Putamen (tissue), 1 donor: ENCODE measurements at places on chromosomes 13 and 19.

- DNase-seq: no peak
Observed at GRCh38 chr13:98324105-98324504, 147.0 kb upstream of the RNF113B start.

GRCh38 chr19:35963514-35963913 lies 27.3 kb downstream of the LRFN3 start:
- DNase-seq: no peak

DNA sequence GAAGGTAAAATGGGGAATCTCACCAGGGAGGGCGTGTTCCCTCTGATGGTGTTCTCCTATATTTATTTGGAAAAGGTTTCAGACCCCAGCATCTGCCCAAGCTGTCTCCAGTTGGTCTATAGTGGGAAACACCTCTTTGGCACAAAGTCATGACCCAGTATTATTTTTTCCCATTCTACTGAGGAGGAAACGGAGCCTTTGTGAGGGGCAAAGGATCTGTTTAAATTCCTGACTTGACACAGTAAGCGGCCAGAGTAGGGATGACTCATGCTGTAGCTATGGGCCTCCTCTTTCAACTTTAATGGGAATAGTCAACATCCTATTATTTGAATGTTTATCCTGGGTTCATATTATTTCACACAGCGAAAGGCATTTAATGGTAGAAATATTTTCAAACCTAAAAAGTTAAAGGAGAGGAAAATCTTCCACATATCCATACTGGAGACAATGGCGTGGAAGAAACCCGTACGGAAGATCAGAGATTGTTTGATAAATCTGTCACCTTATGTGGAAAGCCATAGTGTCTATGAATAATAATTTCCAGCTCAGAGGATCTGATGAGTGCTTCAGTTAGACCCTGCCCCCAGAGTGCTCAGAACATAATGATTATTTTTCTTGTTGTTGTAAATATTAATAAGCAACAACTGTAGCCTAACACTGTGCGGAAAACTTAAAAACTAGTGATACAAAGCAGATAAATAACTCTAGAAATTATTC lies 126.0 kb downstream of the FOXO1 start:
- no peak for DNase-seq

GRCh38 chr13:89199138-89199537 lies 1528.0 kb downstream of the SLITRK5 start:
- no peak for DNase-seq

- DNase-seq: no peak
Observed at GRCh38 chr19:2259336-2259735, 3.1 kb upstream of the JSRP1 start.

GRCh38 chr19:6018786-6019185 lies 40.8 kb upstream of the RANBP3 start:
- no peak for DNase-seq

DNA sequence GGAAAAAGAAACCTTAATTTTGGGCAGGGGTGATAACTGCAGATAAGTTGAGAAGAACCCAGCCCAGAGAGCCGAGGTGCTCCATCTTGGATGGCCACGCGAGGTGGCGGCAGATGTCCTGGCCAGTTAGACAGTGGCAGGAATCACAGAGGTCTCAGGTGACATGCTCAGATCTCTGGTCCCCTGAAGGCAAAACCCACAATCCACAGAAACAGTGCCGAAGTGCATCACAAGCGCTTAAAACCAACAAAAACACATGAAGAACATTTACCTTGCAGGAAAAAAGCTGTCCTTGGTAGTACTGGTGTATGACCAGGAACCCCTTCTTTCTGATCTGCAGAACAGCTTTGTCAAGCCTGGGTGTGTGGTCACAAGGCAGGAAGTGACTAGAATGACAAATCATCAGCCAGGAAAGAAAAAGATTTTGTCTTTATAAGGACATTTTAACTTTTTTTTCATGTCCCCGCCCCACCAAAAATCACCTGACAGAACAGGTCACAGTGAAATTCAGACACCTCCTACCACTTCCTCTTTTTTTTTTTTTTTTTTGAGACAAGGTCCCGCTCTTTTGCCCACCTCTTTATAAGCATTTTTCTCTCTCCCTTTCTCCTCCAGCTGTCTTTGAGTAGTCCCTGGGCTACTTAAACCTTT lies at the start of gene LCP1:
LCP1 (minus strand) TSS at position 338 of the 651 bp plus-strand sequence. CDS start 22,515 bp downstream, outside the sequence.
- DNase-seq: no peak

GRCh38 chr19:30209617-30210600 lies 162.3 kb upstream of the ZNF536 start:
- no peak for DNase-seq

- DNase-seq: no peak
Observed at GRCh38 chr13:42078128-42078808, 29.8 kb downstream of the DGKH start.

- DNase-seq: no peak
Observed at GRCh38 chr13:106052200-106052767, 483.2 kb downstream of the EFNB2 start.

DNA sequence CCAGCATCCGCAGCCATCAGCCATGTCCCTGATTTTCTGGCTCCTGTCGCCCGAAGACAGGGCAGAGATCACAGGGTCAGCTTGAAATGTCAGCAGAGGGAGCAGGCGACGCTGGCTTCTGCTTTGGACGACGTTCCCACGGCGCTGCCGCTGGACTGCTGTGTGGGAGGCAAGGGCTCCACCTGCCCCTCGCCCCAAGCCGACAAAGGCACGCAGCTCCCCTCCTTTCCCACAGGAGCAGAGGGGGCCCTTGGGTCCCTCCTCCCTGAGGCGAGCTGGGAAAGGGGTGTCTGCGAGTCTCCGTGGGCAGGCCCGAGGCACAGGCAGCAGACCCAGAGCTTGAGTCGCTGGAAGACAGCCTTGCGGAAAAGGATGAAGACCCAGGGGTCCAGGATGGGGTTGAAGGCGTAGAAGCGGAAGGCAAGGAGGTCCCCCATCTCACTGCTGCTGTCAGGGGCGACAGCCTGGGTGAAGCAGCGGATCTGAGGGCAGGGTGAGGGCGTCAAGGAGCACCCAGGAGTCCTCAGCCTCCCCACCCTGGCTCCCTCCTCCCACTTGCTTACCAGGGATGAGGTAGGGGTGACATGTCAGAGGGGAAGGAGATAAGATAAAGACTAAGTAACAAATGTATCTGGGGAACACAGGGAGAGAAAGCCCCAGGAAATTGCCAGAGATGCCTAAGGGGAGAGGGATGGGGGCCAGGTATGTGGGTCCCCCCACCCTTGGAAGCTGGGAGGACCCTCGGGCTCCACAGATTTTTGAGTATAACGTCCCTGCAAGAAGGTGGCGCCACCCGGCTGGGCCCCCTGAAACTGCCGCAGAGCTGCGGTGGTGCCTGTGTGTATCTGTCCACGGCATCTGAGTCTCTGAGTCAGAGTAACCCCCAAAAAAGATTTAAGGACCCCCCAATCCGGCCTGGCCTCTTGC lies 3.4 kb downstream of the PTGIR start:
- DNase-seq: no peak

- peak; percentile 96 for DNase-seq
Observed at GRCh38 chr13:51632591-51633362, 48.5 kb downstream of the WDFY2 start.

GRCh38 chr13:68047889-68048288 lies 817.8 kb upstream of the PCDH9 start:
- no peak for DNase-seq

DNA sequence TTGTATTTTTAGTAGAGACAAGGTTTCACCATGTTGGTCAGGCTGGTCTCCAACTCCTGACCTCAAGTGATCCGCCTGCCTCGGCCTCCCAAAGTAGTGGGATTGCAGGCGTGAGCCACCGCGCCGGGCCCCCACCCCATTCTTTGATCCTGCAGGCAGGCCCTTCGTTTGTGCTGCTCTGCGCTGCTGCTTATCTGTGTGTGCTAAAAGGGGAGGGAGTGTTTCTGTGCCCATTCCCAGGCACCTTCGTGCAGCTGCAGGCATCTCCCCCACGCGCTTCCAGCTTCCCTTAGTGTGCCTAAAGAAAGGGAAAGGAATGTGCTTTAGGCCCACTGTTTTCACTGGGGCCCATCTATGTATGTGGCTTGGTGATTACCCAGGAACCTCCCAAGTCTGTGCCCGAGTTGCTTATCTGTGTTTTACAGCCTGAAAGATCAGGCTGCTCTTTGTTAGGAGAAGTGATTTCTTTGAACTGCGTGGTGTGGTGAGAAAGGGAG lies 27.2 kb downstream of the EPN1 start:
- DNase-seq: no peak

- DNase-seq: no peak
Observed at GRCh38 chr19:35587321-35587720, 1.3 kb downstream of the PMIS2 start.

DNA sequence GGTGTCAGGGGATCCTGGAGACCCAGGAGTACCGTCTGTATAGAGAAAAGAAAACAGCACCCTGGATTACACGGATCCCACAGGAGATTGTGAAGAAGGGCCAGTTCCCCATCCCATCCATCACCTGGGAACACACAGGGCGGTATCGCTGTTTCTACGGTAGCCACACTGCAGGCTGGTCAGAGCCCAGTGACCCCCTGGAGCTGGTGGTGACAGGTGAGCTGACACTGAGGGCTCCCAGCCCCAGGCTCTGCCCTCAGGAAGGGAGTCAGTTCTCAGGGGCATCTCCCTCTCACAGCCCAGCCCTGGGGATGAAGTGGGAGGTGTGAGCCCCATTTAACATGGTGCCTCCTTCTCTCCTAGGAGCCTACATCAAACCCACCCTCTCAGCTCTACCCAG lies 1.3 kb downstream of the LILRA1 start:
- no peak for DNase-seq

DNA sequence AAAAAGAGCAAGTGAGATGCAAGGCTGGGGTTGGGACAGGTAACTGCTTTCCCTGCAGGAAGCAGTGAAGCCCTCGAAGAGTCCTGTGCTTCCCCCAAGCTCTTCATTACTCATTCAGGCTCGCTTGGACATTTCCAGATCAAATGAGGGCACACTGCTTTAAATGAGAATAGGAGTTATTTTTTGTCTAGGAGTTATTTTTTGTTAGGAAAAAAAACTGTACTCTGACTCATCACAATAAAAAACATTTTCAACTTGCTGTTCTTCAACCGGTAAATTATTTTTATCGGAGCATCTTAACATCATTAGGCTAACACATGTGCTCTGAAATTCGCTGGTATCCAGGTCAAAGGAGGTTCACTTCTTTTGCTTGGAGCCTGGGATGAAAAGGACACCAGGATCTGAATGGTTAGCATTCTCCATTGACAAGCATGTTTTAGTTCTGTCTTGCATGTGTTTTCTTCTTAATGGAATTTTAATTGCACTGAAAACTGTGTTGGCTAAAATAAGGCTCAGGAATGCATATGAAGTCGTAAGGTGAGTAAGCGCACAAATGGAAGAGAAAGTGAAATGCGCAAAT lies 80.7 kb upstream of the STK24 start:
- no peak for DNase-seq

- DNase-seq: no peak
Observed at GRCh38 chr19:28288572-28289264, 924.2 kb downstream of the UQCRFS1 start.

DNA sequence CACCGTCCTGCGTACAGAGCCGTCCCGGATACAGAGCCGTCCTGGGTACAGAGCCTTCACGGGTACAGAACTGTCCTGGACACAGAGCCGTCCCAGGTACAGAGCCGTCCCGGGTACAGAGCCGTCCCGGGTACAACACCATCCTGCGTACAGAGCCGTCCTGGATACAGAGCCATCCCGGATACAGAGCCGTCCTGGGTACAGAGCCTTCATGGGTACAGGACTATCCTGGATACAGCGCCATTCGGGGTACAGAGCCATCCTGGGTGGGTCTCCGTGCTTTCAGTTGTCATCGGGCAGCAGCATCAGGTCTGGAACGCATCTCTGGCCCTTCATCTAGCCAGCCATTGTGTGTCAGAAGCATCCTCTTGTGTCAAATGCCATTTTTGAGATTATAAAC lies 222.3 kb upstream of the SOX1 start:
- no peak for DNase-seq

DNA sequence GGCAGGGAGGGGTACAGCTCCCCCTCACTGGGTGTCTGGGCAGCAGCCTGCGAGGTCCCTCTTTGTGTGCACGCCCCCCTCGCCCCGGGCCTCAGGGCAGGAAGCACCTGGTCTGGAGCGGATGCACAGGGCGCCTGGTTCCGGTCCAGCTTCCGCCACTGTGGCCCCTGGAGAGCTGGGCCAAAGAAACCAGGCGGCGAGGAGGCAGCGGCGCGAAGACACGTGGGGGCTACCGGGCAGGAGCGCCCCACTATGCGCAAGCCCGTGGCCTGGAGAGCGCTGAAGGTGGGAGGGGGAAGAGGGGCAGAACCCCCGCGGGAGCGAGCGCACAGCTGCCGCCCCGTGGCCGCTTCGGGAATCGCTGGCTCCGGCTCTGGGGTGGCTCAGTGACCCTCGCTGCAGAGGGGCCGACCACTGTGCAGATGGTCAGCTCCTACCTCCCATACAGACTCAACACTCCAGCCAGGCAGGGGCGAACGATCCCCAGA lies 1.7 kb upstream of the LYL1 start:
- DNase-seq: peak; percentile 53

DNA sequence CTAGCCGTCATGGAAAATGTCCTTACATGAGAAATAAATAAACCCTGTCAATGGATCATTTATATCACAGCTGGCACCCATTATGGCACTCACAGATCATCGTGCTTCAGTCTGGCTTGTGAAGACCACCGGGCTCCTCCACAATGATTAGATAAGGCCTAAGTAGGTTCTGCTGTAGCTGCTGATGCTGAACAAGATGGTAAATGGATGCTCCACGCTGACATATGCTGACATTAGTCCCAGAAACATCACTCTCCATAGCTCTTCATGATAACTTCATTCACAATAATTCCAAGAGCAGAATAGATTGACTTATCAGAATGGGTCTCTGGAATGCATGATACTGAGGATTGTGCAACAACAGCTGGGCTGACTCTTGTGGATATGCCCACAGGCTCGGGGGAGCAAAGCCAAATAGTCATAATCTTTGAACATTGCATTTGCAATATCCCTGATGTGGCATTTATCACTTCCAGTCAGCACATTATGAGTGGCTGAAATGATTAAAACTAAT lies 63.8 kb upstream of the RXFP2 start:
- no peak for DNase-seq
